Caki2 (cell line): ENCODE measurements at places on chromosomes 1 and 21. TPM values are rescaled to one million over a fixed set of nuclear protein-coding genes. Genes with fewer than 3 reads are reported as not detected.

DNA sequence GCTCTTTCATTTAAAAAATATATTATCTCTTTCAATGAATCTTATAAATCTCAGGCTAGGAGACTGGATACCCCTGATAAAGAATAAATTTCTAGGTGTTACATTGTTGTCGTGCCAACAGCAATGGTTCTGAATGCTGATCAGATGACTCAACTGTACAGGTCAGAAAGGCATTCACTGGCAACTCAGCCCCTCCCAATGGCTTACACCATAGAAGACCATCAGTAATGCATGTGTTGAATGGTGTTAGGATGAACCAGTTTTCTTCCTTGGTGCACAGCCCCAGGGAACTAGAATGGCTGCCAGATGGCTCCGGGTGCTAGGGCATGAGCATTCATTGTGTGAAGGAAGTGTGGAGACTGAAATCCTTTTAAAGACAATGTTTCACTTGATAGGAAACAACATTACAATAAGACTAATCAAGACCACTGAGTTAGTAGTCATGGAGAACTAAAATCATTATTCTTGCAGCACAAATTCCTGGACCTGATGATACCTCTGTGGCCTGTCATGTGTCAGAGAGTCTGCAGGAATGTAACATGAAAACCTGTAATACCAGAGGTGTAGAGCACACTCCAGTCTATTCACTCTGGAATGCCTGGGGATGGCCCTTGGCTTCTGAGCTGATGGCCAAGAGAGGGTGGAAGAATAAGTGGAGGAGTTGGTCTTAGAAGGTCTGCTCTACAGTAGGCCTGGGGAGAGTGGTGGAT is 187.7 kb upstream of the LMO4 start:
- no peak for DNase-seq

GRCh38 chr1:27099135-27099586 is 55.8 kb downstream of the SLC9A1 start:
- DNase-seq = no peak

- no peak for DNase-seq
These were observed 38.6 kb downstream of the ABL2 start for GRCh38 chr1:179190861-179191260.

FCER1G gene
- total RNA-seq = not detected in 2 replicates
